Brain (organoid and tissue), 16 donors: ENCODE measurements at places on chromosomes 1 and 21. TPM values are rescaled to one million over a fixed set of nuclear protein-coding genes. Genes with fewer than 3 reads are reported as not detected.

DNA sequence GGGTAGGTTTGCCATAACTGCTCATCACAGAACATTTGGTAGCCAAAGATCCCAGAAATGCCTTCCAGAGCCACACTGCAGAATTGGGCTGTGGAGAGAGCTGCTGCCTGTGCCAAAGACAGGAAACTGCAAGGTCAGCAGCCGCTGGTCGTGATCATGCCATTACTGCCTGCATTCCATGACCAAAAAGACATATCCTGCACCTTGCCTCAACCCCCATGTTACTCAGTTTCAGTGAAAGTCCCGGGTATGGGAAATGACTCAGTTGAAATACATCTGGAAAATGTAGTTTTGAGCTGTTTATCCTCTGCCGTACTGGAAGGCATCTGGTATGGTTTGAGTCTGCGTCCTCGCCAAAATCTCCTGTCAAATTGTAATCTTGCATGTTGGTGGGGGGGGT, 161.7 kb downstream of the FCRL5 start:
- DNase-seq = no peak

DNA sequence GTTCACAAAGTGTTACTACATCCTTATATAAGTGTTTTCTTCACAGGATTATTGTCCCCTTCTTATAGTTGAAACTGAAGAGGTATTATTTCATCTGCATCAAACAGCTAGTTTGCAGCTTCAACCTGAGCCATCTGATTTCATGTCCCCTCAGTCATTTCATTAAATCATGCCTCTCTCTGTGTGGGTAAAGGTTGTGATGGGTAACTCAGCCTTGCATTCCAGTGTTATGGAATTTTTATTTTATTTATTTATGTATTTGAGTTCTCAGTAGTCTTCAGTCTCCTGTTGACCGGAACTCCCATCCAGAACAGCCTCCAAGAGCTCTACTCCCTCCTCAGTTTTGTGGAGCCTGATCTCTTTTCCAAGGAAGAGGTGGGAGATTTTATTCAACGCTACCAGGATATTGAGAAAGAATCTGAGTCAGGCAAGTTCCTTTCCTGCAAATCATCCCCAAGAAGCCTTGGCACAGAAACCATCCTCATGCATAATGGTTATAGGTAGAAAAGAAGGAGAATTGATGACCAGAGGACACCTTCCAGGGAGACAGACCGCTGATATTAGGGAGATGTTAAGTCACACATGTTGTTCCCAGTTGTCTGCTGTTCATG, 21.8 kb downstream of the CHD1L start:
- no peak for DNase-seq

GRCh38 chr1:192459467-192459866, 116.1 kb upstream of the RGS1 start:
- DNase-seq = no peak

- no peak for DNase-seq
These were observed 59.0 kb upstream of the RUNX3 start for GRCh38 chr1:24989082-24989481.

GRCh38 chr1:116997636-116998035, 3.9 kb upstream of the CD101 start:
- DNase-seq = no peak

- no peak for DNase-seq
These were observed 20.3 kb downstream of the EPB41 start for GRCh38 chr1:28934676-28935075.

DNA sequence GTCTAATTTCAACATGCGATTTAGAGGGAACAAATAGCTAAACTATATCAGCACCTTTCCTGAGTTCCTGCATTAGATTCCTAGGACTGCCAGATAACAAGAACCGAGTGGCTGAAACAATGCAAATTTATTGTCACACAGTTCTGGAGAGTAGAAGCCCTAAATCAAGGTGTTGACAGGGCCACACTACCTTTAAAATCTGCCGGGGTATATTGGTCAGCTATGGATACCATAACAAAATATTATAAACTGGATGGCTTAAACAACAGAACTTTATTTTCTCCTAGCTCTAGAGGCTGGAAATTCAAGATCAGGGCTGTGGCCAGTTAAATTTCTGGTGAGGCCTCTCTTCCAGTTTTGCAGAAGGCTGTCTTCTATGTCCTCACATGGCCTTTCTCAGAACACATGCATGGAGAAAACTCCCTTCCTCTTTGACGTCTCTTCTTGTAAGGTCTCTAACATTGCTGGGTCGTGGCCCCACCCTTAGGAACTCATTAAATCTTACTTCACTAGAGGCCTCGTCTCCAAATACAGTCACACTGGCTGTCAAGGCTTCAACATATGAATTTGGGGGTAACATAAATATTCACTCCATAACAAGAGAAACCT, 144.3 kb downstream of the FCRL5 start:
- DNase-seq = no peak

- peak; percentile 77 for DNase-seq
These were observed 81.7 kb upstream of the ZNF648 start for GRCh38 chr1:182143154-182143657.

- no peak for DNase-seq
These were observed 36.5 kb downstream of the LRRIQ3 start for GRCh38 chr1:74161497-74161896.

- no peak for DNase-seq
These were observed 416 bp upstream of the TNFRSF14 start for GRCh38 chr1:2555634-2556276.

GRCh38 chr1:12480748-12481362, 137.2 kb downstream of the DHRS3 start:
- DNase-seq = no peak

GRCh38 chr1:9328201-9328600, 35.5 kb downstream of the SPSB1 start:
- DNase-seq = no peak

- no peak for DNase-seq
These were observed 24.7 kb upstream of the IL10 start for GRCh38 chr1:206796981-206797402.

DNA sequence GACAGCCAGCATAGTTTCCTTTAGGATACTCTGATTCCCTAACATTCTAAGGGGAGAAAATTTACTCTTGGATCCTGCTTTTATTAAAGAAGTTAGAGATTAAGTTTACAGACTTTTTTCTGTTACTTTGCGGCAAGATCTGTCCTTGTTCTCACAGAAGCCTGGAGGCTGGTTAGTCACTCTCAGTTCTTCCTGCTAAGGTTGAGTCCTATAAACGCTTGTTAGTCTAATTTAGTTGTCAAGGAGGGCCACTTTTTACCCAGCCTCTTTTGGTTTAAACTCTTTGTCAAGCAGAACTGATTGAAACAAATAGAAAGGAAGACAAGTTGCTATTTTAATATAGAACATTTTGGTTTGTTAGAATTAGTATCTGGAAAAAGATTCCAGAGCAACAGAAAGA, 89.7 kb downstream of the C21orf91 start:
- DNase-seq = no peak

DNA sequence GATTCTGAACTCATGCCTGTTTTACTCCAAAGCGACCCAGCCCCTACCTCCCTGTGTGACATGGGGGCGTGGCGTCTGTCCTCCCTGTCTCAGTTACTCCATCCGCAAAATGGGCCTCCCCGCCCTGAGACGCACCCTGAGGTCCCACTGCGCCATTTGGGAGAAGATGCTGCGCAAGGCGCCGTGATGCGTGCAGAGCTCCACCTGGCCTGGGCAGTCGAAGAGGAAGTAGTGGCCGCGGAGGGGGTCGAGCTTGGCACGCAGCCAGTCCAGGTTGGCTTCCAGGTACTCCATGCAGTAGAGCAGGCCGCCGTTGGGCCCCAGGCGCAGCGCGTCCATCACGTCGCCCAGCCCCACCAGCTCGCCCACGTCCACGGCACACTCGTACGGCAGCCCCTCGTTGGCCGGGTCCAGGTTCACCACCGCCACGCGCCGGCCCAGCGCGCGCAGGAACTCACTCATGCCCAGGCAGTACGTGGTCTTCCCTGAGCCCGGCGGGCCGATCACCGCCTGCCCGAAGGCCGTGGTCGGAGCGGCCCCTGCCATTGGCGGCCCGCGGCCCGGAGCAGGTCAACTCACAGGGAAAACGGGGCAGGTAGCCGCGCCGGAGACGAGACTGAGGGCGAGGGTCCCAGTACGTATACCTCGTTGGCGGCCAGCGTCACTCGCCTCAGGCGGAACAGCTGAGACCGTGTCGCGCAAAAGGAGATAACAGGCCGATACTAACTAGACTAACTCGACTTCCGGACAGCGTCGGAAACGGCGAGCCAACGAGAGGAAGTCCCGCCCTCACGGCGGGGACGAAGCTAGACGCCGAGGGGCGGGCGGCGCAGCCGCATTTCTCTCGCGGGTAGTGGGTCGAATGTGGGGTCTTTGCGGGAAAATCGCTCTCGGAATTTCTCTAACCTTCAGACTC, at the start of gene GPN2:
Gene GPN2 (minus strand): TSS at position 733 of the 916 bp plus-strand sequence. CDS start 187 bp downstream, at position 546.
- peak; percentile 92 for DNase-seq

- no peak for DNase-seq
These were observed 24.0 kb downstream of the TCEA3 start for GRCh38 chr1:23400324-23401114.

DNA sequence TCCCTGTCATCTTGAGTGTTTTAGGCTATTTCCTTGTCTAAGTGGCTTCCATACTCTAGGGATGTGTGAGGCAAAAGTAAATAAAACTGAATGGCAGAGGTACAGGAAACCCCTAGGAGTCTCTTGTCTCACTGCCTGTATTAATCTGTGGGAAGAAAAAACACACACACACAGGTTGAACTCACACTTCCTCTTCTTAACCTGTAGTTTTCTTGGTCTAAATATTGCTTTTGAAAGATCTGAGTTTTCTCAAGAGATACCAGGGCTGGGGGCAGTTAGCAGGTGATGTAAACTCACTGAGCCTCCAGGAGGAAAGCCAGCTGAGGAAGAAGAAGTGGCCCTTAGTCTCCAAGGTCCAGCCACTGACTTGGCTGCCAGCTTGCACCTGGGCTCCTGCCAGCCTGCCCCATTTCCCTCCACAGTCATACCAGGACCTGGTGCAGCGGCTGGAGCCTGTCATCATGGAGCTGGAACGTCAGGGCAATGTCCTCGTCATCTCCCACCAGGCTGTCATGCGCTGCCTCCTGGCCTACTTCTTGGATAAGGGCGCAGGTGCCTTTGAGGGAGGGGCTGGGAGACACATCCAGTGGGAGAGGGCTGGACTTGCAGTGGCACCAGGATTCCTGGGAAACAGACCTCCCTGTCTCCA, 16.9 kb downstream of the PFKFB2 start:
- no peak for DNase-seq

GRCh38 chr21:36962098-36962780, 4.2 kb downstream of the HLCS start:
- no peak for DNase-seq

- no peak for DNase-seq
These were observed 239.1 kb upstream of the FGGY start for GRCh38 chr1:59057796-59058195.

GRCh38 chr1:50285994-50286393, 137.2 kb downstream of the DMRTA2 start:
- no peak for DNase-seq

DNA sequence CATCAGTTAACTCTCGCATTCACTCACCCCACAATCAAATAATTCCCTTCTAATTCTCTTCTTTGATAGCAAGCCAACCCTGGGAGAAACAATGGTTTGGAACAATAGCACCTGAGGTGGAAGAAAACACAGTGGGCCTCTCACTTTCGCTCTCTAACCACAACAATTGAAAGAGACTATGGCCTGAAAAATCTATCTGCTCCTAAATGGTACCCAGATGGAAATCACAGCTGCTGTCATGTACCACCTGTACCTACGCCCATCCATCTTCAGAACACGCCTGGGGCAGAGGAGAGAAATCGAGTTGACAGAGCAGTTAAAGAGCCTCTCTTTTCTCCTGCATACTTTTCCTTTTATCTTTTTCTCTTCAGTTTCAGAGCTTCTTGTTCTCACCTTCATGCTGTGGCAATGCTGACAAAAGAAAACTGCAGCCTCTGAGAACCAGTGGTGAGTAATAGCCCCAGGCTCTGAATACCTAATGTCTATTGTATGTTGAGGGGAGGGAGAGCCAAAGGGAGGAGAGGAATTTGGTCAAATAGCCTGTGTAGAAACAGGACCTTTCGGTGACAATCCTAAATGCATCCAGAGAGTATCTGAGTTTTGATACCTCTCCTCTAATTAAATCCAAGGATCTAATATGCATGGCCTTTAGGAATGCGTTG, 57.7 kb downstream of the ZC3H11B start:
- DNase-seq = peak; percentile 35

- DNase-seq = no peak
These were observed 6.4 kb downstream of the ADARB1 start for GRCh38 chr21:45080639-45081414.

DNA sequence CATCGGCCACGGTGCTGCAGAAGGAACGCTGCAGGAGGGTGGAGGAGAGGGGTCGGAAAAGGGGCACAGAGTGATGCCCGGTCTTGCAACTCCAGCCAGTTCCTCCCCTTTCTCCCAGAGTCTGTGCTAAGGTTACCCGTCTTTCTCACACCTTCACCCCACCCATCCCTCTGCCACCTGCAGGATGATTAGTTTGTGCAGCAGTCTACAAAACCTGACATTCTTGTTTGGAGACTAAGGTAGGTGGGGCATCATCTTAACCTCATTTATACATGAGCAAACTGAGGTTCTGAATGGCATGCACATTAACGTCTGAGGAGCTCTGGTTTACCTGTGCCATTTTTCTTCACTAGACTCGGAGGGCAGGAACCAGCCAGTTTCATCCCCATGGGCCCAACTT, 232.3 kb downstream of the GRIK3 start:
- no peak for DNase-seq

- DNase-seq = no peak
These were observed 103.5 kb downstream of the PBX1 start for GRCh38 chr1:164662462-164662861.

GRCh38 chr1:88979749-88980116, 12.7 kb downstream of the KYAT3 start:
- no peak for DNase-seq

DNA sequence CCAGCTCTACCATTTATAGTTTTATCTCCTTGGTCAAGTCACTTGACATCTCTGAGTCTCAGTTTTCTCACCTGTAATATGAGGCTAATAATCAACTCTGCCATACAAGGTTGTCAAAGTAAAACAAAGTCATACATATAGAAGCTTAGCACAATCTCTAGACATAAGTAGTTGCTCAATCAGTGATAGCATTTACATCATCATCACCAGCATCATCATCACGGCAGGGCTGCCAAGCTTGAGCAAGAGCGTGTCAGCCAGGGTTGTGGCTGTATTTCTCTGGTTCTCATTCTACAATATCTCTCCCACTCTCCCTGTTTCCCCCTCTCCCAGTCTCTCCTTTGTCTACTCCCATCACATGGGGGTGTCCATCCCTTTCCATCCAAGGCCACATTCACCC, 41.7 kb upstream of the COA6 start:
- no peak for DNase-seq

- peak; percentile 69 for DNase-seq
These were observed 22.5 kb downstream of the DISP3 start for GRCh38 chr1:11501491-11501897.

GRCh38 chr1:41713141-41713540, 205.6 kb downstream of the HIVEP3 start:
- DNase-seq = peak; percentile 38

C1orf94 gene
- polyA plus RNA-seq = 3.4 TPM

PIGM gene
- polyA plus RNA-seq = 3.1 TPM

LCE1D gene
- polyA plus RNA-seq = not detected

KLHDC7A gene
- 0.25 TPM for polyA plus RNA-seq

GNAT2 gene
- polyA plus RNA-seq = not detected

MLLT11 gene
- polyA plus RNA-seq = 145 TPM

AIRE gene
- polyA plus RNA-seq = not detected

CORT gene
- 2.6 TPM for polyA plus RNA-seq

AVPR1B gene
- polyA plus RNA-seq = 0.70 TPM

C1orf87 gene
- polyA plus RNA-seq = not detected

FMN2 gene
- 40.2 TPM for polyA plus RNA-seq

GJA8 gene
- polyA plus RNA-seq = not detected

ST6GALNAC3 gene
- polyA plus RNA-seq = 3.5 TPM
